Tongue (tissue), 3 donors: ENCODE measurements at places on chromosomes 1 and 21. TPM values are rescaled to one million over a fixed set of nuclear protein-coding genes. Genes with fewer than 3 reads are reported as not detected.

ADAMTS1 gene
- 51.5 TPM for total RNA-seq

RGS1 gene
- 31.6 TPM for total RNA-seq

DNA sequence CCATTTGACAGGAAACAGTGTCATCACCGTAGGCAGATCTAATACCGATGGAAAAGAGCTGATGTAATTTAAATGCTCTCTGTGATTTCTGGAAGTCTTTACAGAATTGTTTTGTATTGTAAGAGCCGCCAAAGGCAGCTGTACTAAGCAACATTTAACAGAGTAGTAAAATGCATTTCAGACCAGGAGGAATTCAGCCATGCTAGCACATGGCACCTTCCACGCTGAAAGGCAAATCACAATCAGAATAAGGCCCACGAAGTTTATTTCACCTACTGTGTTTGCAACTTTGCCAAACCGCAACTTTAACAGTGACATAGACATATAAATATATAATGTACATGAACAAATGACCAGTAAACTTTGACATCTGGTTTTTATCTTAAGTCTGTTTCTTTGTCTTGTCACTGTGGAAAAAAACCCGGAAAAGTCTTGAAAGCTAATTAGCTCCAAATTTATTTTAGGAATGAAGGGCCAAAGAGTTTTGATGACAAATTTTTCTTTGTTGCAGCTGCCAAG, 26.1 kb upstream of the DISC1 start:
- DNase-seq = peak; percentile 78

- no peak for DNase-seq
Observed at GRCh38 chr1:234724516-234725176, 114.7 kb upstream of the IRF2BP2 start.

DNA sequence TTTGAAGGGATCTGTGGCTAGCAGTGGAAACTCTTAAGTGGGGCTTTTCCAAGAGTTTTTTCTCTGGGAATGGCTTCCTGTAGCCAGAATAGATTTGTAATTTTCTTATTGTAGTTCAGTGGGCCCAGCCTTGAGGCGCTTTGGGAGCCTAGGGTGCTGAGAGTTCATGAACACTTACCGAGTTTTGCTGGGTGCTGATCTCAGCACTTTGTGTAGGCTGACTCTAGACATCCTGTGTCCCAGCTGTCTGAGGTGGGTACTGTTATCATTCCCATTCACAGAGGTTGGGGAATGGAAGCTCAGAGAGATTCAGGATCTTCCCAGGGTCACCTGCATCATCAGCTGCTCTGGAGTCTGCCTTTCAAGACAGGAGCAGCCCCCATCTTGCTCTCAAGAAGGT, 7.0 kb downstream of the PPFIA4 start:
- no peak for DNase-seq

DNA sequence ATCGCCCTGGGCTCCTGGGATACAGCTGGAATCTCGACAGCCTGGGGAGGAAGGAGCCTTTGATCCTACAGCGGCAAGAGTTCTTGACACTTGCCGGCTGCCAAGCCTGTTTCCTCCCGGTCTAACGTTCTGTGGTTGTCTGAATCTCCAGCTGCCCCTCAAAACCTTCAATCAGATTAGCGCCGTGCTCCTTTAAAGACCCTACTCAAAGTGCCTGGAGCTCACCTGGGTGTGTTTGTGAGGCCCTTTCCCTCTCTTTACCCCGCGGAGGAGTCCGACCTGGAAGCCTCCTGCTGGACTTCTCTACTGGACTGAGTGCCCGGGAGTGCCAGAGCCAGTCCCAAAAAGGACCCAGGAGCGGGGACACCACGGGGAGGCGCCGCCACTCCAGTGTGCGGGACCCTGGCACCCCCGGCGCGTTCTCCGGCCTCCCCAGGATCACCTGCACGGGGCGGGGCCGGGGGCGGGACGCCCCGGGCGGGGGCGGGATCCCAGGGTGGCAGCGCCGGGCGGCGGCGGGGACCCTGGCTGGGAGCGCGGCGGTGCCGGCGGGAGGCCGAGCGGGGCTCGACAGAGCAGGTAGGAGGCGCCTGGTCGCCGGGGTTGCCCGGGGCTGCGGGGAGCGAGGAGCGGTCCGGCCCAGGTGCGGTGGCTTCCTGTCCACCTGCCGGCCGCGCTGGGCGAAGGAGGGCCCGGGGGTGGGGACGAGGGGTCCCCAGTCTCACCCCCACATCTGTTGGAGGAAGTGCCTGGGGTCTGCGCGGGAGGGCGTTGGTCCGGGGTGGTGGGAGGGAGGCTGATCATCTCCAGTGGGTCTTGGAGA, at the start of gene NCMAP:
TSS of gene NCMAP (plus strand) at position 497 of the 823 bp plus-strand sequence. CDS start 39,344 bp downstream, outside the sequence.
- peak; percentile 21 for DNase-seq

GRCh38 chr1:152013664-152014237, 20.1 kb upstream of the S100A10 start:
- peak; percentile 33 for DNase-seq

GRCh38 chr1:97063532-97063931, 341.9 kb downstream of the PTBP2 start:
- DNase-seq = no peak

DNA sequence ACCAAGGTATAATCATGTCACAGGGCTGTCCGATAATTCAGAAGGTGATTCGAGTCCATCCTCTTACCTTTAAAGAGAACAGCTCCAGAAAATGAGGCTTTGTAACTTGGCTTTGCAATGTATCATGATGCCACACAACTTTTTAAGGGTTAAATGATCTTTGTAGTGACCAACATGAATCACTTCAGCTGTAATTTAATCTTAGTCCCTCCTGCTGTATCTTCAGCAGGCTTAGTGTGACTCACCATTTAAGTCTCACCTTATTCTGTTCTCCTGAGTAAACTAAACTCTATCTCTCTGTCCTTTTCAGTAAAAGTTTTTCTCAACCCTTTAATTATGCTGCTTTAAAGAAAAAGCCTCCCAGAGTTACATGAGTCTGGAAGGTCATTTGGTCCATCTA, 1.9 kb upstream of the HIVEP3 start:
- no peak for DNase-seq

GRCh38 chr1:210691039-210691610, 362.4 kb downstream of the HHAT start:
- DNase-seq = no peak

- peak; percentile 68 for DNase-seq
Observed at GRCh38 chr1:56258371-56258770, 321.0 kb downstream of the PLPP3 start.

- DNase-seq = no peak
Observed at GRCh38 chr1:207261971-207262370, 59.5 kb upstream of the CD55 start.

DNA sequence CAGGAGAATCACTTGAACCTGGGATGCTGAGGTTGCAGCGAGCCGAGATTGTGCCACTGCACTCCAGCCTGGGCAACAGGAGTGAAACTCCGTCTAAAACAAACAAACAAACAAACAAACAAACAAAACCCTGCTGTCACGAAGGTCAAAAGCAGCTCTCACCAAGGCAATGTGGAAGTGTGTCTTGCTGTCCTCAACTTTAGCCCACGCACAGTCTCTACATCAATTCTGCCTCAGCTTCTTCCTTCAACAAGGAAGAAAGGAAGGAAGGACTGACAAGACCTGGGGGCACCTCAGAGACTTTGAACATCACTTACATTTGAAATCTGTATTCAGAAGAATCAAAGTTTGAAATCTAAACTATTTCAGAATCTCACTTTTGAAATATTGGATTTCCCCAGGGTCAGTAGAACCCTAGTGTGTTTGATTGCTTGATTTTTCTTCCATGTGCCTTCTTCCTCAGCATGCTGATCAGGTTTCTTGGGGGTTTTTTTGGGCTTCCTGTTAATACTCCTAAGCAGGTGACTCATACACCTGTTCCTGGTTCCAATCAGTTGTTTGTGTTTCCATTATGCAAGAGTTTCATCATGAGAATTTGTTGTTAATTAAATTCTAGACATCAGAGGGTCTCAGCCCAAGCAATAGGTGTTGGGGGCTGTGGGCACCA, 6.5 kb upstream of the CSTB start:
- DNase-seq = no peak
